ENCODE measurements at places on chromosomes 12 and 14.

DNA sequence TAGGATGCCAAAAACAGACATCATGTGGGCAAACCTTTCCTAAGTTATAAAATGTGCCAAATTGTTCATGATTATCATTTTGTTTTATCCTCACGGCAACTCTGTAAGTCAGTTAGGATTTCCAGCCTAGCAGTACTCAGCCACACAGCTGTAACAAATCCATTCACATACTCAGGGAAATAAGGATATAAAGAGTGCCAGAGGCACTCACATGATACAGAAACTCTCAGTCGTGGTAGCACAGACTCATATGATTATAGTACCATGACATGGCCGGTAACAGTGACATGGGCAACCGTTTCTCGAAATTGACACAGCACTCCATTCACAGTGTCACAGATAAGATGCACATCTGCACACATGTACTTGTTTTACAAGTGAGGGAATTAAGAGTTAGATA is 344.2 kb downstream of the LRIG3 start:
- DNase-seq: no peak

GRCh38 chr12:81252228-81252627 is 174.3 kb downstream of the ACSS3 start:
- no peak for DNase-seq

GRCh38 chr12:120066341-120066740 is 50.2 kb downstream of the RAB35 start:
- DNase-seq: no peak

DNA sequence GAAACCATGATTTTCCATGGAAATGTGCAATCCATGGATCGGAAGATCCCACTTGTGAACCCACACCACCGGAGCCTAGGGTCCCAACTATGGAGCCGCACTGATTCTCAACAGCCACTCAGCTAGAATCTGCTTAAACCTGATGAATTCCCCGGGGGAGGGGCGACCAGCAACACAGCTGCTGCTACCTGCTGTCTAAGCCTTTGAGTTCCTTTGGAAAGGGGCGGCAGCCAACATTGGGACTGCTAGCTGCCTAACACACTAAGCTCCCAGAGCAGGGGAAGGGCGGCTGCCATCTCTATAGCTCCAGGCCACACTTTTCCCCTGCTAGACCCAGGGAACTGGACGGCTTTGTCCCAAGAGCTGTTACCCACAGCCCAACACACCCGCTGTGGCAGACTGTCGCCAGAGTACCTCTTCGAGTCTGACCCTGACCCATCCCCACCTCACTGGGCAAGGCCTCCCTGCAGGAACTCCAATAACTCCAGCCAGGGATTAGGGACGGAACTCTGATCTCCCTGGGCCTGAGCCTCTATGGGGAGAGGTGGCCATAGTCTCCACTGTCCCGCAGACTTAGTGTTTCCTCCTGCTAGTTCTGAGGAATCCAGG is 205.8 kb upstream of the SLC16A7 start:
- no peak for DNase-seq

DNA sequence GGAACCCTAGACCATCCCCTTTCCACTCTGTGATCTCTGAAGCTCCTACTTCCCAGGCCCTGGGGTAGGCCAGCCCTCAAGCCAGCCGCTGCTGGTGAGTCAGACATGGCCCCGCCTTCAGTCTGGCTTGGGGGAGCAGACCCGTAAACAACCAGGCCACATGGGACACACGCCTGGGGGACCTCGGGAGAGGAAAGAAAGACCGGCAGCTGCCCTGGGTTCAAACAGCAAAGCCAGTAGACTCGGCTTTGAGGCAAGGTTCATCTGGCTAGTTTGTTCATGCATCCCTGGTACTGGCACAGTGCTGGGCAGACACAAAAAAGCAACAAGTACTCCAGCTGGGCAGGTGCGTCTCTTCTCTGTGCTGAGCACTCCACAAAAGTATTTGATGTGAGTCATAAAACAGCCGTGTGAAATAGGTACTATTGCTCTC is 101.9 kb downstream of the SETD3 start:
- DNase-seq: no peak

DNA sequence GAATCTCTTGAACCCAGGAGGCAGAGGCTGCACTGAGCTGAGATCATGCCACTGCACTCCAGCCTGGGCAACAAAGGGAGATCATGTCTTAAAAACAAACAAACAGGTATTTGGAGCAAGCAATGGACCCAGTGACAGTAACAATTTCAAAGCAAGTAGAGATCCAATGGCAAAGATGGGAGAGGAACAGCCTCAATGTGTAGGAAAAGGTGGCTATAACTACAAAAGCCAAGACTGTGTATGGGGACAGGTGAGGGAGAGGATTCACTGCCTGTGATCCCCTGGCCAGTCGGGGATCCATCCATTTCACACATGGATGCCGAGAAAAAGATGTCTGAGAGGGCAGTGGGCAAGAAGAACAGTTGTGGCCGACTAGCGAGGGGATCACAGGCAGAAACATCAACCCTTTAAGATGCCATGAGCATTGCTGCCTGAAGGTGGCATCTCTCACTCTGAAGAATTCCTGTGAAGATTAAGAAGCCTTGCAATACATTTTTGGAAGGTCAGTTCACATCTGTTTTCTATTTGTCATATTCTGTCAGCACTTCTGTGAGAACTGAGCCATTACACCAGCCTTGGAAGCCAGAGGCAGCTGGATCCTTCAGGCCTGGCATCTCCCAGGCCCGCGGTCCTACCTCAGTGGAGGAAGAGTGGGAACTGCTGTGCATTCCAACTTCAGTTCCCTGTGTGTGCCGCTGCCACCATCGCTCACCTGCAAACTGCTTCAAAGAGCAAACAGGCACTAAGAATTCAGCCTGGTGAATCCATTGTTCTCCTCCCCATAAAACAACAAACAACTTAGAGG is 54.5 kb upstream of the FRS2 start:
- no peak for DNase-seq

DNA sequence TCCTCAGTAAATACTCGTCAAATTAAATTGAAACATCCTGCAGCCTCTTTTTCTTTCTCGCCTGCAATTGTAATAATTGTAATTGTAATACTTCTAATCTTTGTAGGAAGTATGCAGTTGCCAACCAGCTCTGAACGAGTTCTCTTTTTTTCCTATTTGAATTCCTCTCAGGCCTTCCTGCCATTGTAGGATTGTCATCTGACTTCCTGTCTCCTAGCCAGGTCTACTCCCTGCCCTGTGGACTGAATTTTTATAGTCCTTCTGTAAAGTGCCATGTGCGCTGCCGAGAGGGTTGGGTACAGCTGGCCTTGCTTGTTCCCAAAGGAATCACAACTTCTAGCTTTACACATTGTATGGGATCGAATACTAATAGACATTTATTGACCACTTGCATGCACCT is 183.3 kb downstream of the SSPN start:
- DNase-seq: no peak

DNA sequence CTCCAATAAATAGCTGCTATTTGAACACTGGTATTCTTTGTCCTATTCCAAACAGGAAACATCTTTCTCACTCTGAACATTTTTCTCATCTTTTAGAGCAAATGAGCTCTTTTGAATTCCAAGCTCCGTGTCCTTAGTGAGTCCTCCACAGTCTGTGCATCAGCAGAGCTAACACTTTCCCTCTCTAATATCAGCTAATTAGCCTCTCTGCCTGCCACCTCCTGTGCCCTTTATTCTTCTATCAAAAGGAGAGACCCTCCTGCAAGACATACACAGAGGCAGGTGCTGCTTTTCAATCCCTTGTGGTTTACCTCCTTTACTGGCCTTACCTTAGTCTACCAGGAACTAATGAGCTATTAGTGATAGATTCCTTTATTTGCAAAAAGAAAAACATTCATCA is 178.5 kb downstream of the SLC35F4 start:
- no peak for DNase-seq

DNA sequence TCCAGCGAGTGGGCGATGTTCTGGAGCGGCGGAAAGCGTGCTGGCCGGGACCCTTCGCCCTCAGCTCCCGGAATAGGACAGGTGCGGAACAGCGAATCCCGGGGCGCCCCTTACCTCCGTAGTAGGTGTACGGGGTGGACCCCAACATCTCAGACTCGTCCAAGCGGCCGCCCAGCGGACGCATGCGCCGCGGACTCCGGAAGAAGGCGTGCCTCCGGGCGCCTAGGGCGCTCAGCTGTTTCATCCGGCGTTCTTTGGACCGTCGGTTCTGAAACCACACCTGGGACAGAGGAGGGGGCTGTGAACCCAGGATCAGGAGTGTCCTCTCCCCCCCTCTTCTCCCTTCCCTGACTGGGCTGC is 4.5 kb downstream of the LHX5 start:
- no peak for DNase-seq

GRCh38 chr12:47422611-47423010 is 283.2 kb downstream of the RPAP3 start:
- no peak for DNase-seq

GRCh38 chr14:67411370-67411769 is 595 bp downstream of the PLEK2 start:
- DNase-seq: no peak

GRCh38 chr12:50149311-50149710 is 17.9 kb downstream of the CERS5 start:
- no peak for DNase-seq

Data from activated T-helper 2 cell treated with anti-CD3 and anti-CD28 coated beads, Interferon-gamma antibody, Interleukin-2, Interleukin-4, amounts not matched to agents 10 μg/mL and 5 μg/mL and 100 μg/mL, durations not matched to agents 14 hours and 24 hours and 36 hours (primary cell).